SW 1271 (cell line): ENCODE measurements at places on chromosomes 11 and 22.

DNA sequence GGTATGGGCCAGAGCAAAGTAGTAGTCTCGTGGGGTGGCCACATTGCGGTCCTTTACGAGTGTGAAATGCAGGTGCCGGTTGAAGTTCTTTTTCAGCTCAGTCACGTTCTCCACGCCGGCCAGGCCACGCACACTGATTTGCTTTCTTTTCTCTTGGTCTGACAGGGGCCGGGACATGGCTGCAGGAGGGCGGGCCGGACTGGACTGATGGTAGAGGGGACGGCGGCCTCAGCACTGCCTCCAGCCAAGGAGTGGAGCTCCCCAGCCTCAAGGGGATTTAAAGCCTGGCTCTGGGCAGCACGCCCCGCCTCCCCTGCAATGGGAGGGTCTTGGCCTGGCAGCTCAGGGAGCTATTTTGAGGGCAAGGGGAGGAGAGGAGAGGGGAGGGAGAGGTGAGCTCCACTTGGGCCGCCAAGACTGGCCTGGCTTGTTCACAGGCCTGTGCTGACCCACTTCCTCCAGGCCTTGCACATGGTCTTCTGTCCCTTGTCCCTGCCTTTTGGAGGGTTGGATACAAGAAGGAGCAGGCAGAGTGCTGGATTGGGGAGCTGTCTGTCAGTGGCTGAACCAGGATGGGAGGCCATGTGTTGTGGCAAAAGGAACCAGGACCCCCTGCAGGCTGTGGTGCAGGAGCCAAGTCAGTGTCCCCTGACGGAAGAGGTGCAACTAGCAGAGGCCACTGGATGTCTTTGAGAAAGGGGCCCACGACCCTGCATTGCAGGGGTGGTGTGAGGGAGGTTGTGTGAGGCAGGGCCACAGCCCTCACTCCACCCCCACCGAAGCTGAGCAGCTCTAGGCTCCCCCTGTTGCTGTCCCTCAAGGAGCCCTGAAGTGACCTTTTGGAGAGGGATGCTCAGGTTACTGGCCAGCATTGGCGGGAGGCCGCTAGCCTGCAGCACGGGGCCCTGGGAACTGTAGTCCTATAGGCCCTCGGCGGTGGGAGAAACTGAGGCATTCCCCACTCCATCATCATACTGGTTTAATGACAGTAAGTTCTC is at the start of gene PYGM:
Gene PYGM, minus strand, starts transcription at position 253 of the 998 bp plus-strand sequence. Its CDS starts 76 bp downstream, at position 177.
- no peak for DNase-seq

GRCh38 chr11:65606876-65607613 is 7.0 kb downstream of the MAP3K11 start:
- peak; percentile 14 for DNase-seq

DNA sequence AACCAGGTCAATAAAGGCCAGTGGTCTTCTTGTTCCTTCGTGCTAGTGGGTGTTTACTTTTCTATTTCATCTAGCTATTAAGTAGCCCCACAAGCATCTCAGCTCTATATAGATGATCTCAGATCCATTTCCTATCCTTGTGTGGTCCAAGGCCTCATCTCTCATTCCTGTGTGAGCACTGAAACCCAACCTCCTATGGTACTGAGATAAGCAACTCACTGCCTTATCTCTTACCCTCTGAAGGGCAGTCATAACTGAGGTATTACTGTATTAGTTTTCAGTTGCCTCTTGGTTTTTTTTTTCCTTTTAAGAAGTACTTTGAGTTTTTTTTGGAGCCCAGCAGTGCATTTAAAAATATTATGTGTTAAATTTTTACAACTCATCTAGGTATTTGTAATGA is 28.3 kb downstream of the ACER3 start:
- DNase-seq: no peak

DNA sequence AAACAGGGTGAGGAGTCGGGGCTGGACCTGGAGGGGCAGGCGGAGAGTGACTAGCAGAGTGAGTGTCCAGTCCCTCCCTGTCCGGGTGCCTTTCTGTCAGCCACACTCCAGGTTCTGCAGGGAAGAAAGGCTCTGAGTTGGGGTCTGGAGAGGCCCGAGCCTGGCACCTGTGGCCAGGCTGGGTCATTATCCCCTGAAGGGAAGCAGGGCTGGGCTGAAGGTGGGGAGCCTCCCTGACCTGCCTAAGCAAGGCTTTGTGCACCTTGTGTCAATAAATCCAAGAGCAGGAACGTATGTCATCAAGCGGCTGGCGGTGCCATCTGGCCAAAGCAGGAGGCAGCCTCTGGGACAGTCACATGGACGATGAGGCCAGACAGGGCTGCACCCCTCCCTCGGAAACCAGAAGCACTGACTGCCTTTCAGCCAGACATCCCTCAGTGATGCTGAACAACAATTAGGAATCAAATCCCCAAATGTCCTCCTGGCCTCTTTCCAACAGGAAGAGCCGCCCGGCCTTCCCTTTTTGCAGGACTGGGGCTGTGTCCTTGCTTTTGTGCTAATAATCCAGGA is 73.9 kb upstream of the FGF3 start:
- DNase-seq: no peak

DNA sequence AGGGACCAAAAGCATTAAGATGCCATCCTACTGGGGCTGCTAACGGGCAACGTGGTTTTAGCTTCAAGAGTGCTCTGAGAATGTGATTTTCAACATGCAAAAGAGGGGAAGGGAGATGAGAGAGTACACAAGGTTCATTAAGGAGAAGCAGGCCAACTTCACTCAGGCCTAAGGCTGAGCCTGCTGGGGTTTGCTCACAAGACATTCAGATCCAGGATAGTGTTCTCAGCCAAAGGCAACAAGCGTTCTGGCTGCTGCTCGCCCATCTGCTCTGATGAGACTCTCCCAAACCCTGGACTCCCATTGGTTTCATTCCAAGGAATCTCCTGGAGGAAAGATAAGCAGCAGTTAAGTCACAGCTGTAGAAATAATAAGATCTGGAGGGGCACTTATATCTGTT is 23.6 kb upstream of the UPB1 start:
- DNase-seq: no peak
